Activated T-helper 1 cell treated with anti-CD3 and anti-CD28 coated beads, Interleukin-12 subunit alpha, Interleukin-12 subunit beta, Interleukin-2, Interleukin-4 antibody, amounts not matched to agents 30 ng/mL and 10 ng/mL and 1 ng/mL, durations not matched to agents 14 hours and 24 hours and 36 hours (primary cell): ENCODE measurements at places on chromosomes 6 and 20. TPM values are rescaled to one million over a fixed set of nuclear protein-coding genes. Genes with fewer than 3 reads are reported as not detected.

- no peak overlapping the region for H3K27ac ChIP-seq
- no peak overlapping the region for H3K4me3 ChIP-seq
- H3K4me1 ChIP-seq = no peaks in the 10 kb centered on the region
- no peaks in the 10 kb centered on the region for H3K27me3 ChIP-seq
- H3K36me3 ChIP-seq = no peaks in the 10 kb centered on the region
- no peak for DNase-seq
These were observed 371.0 kb downstream of the TENT5A start for GRCh38 chr6:81381382-81381916.

DNA sequence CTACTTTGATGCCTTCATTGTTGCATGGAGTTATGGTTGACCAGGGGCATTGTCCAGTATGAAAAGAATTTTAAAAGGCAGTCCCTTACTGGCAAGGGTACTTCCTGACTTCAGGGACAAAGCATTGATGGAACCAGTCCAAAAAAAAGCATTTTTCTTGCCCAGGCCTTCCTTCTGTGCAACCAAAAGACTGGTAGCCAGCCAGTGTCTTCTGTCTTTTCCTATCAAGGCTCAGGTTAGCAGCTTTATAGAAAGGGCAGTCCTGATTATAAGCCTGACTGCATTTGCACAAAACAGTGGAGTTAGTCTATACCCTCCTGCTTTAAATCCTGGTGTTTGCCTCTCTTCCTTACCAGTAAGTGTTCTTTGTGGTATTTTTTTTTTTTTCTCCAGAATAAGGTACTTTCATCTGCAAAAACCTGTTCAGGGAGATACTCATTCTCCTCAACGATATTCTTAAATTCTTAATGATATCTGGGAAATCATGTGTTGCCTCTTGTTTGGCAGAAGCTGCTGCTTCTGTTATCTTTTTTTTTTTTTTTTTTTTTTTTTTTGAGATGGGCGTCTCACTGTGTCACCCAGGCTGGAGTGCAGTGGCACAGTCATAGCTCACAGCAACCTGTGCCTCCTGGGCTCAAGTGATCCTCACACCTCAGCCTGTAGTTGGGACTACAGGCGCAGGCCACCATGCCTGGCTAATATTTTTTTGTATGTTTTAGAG is 33.9 kb downstream of the SCAF8 start:
- H3K27ac ChIP-seq = peak overlapping the region; percentile 23
- H3K4me1 ChIP-seq = peaks cover 37% of the 10 kb centered on the region
- DNase-seq = no peak
- H3K36me3 ChIP-seq = peaks cover 17% of the 10 kb centered on the region

- peaks cover 21% of the 10 kb centered on the region for H3K27me3 ChIP-seq
- peak; percentile 21 for DNase-seq
- H3K27ac ChIP-seq = peak overlapping the region; percentile 68
- H3K36me3 ChIP-seq = peaks cover 2% of the 10 kb centered on the region
- peak overlapping the region; percentile 65 for H3K4me3 ChIP-seq
- peaks cover 26% of the 10 kb centered on the region for H3K4me1 ChIP-seq
These were observed 1.1 kb downstream of the TCP11 start for GRCh38 chr6:35139924-35140638.

The PTCRA gene
- total RNA-seq = not detected in 2 replicates

The TBP gene
- total RNA-seq = 27.8 and 29.6 TPM in 2 replicates

The MOG gene
- total RNA-seq = not detected in 2 replicates

DNA sequence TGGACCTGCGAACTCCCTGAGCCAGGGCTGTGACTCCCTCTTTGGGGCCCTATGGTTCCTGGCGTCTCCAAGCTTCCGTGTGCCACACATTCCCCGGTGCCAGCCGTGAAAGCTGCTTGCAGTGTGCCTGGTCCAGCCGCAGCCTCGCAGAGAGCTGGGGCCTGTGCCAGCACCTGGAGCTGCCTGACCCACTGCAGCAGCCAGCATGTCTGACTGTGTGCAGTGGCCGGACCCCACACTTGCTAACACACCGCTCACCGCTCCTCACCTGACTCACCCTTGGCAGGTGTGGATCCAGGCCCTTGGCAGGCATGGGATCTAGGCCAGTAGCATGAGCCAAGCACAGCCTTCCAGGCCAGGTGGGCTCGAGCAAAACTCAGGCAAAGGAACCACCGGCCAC is 227.5 kb downstream of the OTOR start:
- H3K4me1 ChIP-seq = no peaks in the 10 kb centered on the region
- no peak overlapping the region for H3K4me3 ChIP-seq
- H3K27ac ChIP-seq = no peak overlapping the region
- no peak for DNase-seq
- no peaks in the 10 kb centered on the region for H3K36me3 ChIP-seq

GRCh38 chr6:96138406-96138805 is 122.6 kb downstream of the FUT9 start:
- no peak overlapping the region for H3K4me3 ChIP-seq
- H3K36me3 ChIP-seq = no peaks in the 10 kb centered on the region
- no peak for DNase-seq
- no peaks in the 10 kb centered on the region for H3K4me1 ChIP-seq
- H3K27me3 ChIP-seq = no peaks in the 10 kb centered on the region

- H3K4me1 ChIP-seq = no peaks in the 10 kb centered on the region
- H3K27me3 ChIP-seq = peaks cover 6% of the 10 kb centered on the region
- H3K27ac ChIP-seq = no peak overlapping the region
These were observed 19.8 kb downstream of the XKR7 start for GRCh38 chr20:31987744-31988143.

The ZSCAN16 gene
- 4.8 TPM in 2 replicates for total RNA-seq

DNA sequence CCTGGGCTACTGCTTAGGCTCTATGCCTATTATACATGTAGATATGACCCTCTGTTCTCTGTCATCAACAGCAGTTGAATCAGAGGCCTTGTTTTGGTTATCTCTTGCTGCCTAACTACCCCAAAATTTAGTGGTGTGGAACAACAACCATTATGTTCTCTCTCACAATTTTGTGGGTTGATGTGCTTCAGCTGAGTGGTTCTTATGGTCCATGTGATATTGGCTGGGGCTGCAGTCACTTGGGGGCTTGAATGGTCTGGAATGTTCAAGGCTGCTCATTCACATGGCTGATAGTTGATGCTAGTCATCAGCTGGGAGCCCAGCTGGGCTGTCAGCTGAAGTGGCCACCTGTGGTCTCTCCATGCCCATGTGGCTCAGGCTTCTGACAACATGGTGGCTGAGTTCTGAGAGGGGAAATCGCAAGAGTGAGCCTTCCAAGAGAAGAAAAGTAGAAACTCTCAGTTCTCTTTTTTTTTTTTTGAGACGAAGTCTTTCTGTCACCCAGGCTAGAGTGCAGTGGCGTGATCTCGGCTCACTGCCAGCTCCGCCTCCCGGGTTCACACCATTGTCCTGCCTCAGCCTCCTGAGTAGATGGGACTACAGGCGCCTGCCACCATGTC is 47.8 kb downstream of the SHLD1 start:
- H3K27me3 ChIP-seq = no peaks in the 10 kb centered on the region
- H3K27ac ChIP-seq = no peak overlapping the region
- no peak for DNase-seq
- H3K4me3 ChIP-seq = no peak overlapping the region
- no peaks in the 10 kb centered on the region for H3K4me1 ChIP-seq

The MRPL14 gene
- total RNA-seq = 62.6 and 68.6 TPM in 2 replicates

The MAD2L1BP gene
- 34.8 and 39.0 TPM in 2 replicates for total RNA-seq

DNA sequence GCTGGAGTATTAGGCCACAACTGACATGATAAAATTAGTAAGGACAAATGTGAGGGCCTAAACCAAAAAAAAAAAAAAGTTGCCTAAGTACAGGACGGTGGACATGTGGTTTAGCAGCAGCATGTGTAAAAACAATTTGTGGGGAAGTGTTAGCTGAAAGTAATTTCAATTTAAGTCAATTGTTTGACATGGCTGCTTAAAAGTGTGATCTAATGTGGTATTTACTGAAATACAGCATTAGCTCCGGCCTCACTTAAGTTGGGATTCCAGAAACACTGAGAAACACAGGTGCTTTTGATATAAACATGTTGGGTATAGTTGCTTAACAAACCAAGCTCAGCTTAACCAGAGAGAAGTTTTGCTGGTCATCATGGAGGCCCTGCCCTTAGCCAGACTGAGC is 119.7 kb downstream of the FYN start:
- peaks cover 63% of the 10 kb centered on the region for H3K36me3 ChIP-seq
- peak overlapping the region; percentile 89 for H3K27ac ChIP-seq
- H3K27me3 ChIP-seq = no peaks in the 10 kb centered on the region
- peak overlapping the region; percentile 43 for H3K4me3 ChIP-seq
- H3K4me1 ChIP-seq = peaks cover 90% of the 10 kb centered on the region

GRCh38 chr6:31896856-31897611 is 464 bp downstream of the EHMT2 start:
- DNase-seq = no peak
- no peaks in the 10 kb centered on the region for H3K27me3 ChIP-seq
- peak overlapping the region; percentile 90 for H3K4me3 ChIP-seq
- peak overlapping the region; percentile 84 for H3K27ac ChIP-seq
- peaks cover 21% of the 10 kb centered on the region for H3K36me3 ChIP-seq

DNA sequence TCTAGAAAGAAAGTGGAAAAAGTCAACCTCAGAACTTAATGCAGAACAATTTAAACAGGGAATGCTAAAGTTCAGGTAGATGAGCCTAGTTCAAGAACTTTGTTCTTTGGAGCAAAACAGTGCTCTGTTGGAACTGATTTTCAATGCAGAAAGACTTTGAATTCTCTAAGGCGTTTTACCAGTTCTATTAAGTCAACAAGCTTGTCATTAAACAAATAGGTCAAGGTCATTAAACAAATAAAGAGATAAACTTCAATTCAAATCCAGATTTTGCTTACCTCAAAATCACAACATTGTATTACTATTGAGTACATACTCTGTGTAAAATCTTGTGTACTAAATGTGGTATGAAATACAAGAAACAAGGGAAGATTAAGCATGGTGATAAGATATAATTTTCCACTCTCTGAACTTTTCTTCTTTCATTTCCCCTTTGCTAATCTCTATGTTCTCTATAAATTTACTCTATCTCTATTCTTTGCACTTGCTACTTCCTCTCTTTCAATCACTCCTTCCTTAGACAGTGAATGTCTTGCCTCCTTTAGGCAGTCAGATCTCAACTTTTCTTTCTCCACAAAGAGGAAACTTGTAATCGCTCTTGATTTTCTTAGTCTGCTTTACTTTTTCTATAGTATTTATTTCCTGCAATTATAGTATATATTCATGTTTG is 160.8 kb upstream of the KHDRBS2 start:
- no peak overlapping the region for H3K4me3 ChIP-seq
- H3K27ac ChIP-seq = no peak overlapping the region
- no peak for DNase-seq
- no peaks in the 10 kb centered on the region for H3K27me3 ChIP-seq
- no peaks in the 10 kb centered on the region for H3K4me1 ChIP-seq

GRCh38 chr6:167739721-167740475 is 86.8 kb upstream of the AFDN start:
- H3K4me1 ChIP-seq = no peaks in the 10 kb centered on the region
- H3K27ac ChIP-seq = no peak overlapping the region
- peaks cover 18% of the 10 kb centered on the region for H3K27me3 ChIP-seq
- DNase-seq = no peak
- H3K36me3 ChIP-seq = no peaks in the 10 kb centered on the region
- no peak overlapping the region for H3K4me3 ChIP-seq

- peak overlapping the region; percentile 91 for H3K4me3 ChIP-seq
- H3K4me1 ChIP-seq = peaks cover 54% of the 10 kb centered on the region
- H3K27ac ChIP-seq = peak overlapping the region; percentile 91
- H3K36me3 ChIP-seq = peaks cover 38% of the 10 kb centered on the region
These were observed 717 bp downstream of the CSNK2A1 start for GRCh38 chr20:542777-543368.
